Kasumi-1 (cell line): ENCODE measurements at places on chromosomes 6 and 20.

DNA sequence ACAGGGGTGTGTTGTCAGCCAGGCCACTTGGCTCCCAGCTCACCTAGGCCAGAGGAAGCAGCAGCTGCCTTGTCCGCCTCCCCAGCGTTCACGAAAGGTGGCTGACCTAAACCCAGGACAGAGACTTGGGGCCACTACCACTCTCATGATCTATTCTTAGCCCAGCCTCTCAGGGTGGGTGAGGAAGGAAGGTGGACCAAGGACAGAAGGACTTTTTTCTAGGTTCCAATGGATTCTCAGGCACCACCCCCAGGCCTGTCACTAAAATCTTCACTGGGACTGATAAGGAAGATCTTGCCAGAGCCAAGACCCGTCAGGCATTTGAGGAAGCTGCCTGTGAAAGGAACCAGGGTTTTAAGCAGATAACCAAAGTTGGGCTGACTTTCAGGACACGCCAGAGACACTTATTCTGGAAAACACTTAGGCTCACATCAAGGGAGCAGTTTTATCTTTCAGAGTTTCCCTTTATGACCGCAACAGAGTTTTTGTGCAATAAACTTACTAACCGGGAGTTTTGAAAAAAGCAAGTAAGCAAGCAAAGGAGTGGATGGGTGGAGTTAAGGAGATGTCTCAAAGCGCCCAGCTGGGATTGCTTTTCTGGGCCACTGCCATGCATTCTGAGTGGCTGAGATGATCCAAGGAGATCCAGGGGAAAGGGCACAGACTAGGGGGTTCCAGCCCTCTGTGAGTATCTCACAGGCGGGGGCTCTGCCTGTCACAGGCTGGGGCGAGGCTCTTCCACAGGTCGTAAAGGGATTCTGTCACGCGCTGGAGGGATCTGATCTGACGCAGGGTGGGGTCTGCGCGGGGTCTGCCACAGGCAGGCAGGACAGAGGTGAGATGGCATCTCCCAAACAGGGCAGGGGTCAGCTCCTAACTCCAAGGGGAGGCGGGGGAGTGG is 989 bp downstream of the FITM2 start:
- peak; percentile 14 for DNase-seq

DNA sequence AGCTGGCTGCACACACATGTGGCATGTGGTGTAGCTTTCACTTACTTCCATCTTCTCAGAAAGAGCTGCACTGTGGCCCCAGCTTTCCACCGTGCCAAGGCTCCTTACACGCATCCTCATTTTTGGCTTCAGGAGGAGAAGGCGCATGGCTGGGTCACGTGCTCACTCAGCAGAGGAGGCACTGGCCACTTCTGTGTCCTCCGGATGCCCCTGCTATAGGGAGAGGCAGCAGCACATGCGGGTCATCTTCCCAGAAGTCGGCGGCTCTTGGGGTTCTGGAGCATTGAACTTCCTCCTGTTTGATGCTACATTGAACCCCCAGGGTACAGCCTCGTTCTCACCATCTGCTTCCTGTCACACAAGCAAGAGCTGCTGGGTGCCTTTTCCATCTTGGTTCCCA is 111.3 kb downstream of the FAM120B start:
- DNase-seq = no peak

DNA sequence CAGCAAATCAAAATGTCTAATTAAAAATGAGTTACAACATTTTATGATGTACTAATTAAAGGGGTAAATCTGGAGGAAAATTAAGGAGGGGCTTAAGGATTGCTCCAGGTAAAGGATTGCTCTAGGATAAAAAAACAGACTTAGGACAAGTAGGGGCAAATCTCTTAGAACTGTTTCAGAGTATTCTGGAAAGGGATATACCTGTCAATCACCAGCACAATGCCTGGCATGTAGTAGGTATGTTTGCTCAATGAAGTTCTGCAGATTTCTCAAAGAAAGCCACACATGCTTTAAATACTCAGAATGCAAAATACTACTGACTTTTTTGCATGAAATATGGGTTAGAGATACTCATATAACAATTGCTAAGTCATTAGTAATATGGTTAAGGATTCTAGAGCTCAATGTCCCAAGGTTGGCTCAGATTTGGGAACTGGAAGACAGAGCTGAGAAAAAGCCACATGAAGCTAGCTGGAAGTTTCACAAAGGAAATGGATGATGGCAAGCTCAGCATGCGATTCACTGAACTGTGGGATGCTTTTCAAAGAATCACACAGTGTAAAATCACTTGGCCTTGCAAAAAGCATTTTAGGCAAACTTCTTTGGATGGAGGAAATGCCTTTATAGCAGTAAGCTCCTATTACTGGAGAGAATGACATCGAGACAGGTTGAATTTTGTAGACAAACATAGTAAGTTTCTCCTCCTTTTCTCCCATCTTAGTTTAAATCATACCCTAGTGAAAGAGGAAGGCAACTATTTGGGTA is 72.8 kb downstream of the MAP3K5 start:
- DNase-seq = no peak

DNA sequence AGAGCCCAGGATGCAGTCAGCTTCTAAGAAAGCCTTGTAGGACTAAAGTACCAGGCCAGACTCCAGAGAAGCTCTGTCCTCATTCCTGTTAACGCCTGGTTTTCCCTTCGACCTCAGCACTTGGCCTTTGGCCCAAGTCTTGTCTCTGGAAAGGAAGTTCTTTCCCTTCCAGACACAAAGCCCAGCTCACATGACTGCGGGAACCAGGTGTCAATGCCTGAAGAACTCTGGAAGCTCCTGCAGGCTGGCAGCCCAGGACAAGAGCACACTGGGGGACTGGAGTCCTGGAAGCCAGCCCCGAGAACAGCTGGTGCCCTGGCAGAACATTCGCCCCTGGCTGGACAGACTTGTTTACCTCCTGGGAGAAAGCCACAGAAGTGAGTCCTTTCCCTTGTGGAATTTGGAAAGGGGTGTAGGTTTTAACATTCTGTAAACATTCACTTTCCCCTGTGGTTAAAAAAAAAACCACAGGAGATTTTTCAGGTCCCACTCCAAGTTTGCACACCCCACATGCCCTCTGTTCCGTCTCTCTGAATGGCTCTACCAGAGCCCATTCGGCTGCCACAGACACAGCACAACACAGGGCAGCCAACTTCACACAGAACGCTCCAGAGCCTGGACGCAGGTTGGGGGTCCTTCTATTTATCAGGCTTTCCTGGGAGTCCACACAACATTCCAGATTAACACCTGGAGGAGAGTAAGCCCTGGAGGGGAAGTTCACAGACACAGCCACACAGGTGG is 18.1 kb downstream of the ACSS1 start:
- DNase-seq = no peak

DNA sequence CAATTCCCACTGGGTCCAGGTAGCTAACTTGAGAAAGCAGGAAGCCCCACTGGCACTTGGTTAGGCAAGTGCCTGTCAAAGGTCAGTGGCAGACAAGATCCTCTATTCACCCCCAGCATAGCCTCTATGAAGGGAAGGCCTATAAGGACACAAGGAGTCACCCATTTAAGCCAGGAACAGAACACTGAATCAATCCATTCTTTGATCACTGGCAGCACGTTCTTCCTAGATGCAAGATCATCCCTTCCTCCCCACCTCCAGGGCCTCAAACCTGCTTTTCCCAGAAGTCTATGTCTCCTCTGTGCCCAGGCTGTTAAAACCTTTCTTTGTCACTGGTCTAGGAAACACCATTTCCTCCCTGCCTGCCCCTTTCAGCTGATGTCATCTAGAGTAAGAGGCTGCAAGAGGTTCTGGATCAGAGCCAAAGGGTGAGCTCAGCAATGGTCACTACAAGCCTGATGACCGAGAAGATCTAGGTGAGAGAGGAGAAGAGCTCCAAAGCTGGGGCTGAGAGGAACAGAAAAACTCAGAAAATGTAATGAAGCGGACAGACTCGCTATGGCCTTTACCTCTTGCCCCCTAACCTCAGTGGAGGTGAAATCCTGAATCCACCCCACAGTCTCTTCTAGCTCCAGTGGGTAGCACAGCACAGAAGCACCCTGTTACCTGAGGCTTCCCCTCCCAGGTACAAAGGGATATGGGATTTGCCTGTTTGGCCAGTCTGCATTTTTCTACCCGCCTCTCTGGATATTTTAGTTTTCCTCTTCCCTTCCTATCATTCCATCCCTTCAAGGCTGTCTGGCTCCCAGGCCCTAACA is 1.8 kb downstream of the GTPBP2 start:
- DNase-seq = no peak

GRCh38 chr6:84979541-84979940 is 215.1 kb upstream of the TBX18 start:
- DNase-seq = no peak

DNA sequence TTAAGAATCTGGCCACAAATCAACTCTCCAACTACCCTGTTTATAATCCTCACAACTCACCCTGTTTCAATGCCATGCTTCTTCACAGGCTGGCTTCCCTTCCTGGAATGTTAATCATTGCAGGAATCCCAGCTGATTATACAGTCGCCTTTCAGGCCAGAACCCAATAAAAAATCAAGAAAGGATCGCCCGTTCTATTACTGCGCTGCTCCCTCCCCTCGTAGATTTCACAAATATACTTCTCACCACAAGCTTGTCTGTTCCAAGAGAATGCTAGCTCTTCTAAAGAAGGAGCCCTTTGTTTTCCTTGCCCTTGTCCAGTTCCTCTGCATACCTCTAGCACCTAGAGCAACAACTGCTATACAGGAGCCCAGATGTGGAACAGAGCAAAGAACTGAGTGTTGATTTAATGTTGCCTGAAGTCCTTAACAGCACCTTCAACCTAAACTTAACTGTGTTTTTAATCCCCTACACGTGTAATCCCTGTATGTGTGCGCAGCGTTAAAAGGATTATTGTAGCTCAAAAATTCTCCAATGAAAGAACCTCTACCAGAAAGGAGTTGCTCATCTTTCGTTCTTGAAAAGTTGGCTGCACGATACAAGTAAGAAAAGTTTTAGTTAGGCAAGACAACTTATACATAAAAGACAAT is 988 bp downstream of the ECHDC1 start:
- peak; percentile 18 for DNase-seq

- DNase-seq = no peak
These were observed 71.9 kb downstream of the GNAS-AS1 start for GRCh38 chr20:58778760-58779159.

- DNase-seq = no peak
These were observed 1.4 kb upstream of the TSPYL4 start for GRCh38 chr6:116255246-116255800.

DNA sequence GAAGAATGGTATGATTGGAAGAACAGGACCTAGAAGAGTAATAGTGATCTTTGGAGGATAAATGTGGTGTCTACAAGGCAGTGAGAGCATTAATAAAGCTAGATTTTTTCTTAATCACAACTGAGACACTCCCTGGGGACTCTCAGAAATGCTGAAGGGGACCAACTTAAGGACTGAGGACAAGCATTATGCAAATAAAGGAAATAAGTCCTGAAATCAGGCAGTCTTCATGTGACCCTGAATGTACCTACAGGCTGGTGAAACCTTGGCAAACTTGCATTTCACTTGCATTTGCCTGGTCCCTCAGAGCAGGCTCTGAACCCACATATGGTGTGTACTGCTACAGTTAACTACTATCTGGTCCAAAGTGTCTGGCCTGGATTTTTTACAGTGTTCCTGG is 19.3 kb upstream of the TTK start:
- DNase-seq = no peak

GRCh38 chr20:10713161-10713560 is 39.4 kb upstream of the JAG1 start:
- DNase-seq = no peak

DNA sequence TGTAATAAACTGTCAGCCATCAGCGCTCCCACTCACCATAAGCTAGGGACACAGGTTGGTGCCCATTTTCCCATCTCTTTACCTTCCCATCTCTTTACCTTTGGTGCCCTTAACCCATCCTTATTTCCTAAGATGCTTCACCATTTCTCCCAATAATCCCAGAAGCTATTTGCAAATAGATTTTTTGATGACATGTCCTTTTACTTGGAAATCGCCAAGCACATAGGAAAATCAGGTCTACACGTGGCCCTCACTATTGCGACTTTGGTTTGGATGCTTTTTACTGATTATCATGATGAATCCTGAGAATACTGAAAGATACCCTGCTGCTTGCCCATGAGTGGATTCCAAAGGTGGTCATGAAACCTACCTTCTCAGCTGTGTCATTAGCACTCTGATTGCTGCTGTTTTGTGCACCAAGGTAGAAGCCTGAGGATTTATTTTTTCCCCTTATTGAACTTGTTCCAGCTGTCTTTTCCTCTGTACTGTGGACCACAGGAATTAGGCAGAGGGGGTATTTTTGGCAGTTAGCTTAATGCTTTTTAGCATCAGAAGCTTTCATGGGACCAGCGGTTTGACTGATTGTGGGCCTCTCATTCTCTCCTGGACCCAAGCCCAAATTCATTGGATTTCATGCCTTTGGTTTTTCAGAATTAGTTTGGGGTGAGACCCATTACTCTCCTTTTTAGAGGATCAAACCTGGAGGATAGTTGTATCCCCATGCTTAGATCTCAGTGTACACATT is 229.6 kb upstream of the RIN2 start:
- no peak for DNase-seq

DNA sequence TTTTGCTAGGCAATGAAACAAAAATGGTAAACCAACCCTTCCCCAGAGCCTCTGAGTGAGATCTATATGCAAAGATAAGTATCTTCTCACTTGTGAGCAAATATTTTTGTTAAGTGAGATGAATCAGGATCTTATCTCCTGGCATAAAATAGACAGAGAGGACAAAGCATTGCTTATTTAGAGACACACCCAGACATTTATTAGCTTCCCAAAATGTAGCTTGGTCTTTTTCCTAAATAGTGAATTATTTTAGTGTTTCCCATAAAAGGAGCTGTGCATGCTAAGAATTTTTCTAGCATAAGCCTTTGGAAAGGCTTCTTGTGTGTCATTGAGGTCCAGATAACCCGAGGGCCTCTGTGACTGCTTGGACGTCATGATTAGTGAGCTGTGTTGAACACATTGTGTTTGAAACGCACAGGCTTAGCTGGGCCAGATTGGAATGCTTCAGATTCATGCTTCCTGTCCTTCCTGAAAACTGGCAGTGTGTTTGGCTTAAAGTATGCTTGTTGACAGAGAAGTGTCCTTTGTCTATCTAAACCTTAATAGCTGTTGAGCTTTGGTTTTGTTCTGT is 16.5 kb downstream of the MTHFD1L start:
- no peak for DNase-seq

- DNase-seq = peak; percentile 64
These were observed 5.5 kb upstream of the SOX4 start for GRCh38 chr6:21587961-21588480.

GRCh38 chr20:46423882-46424482 is 17.6 kb upstream of the ELMO2 start:
- no peak for DNase-seq

- no peak for DNase-seq
These were observed 516.7 kb upstream of the RNF217 start for GRCh38 chr6:124445581-124445980.

GRCh38 chr6:161044335-161044734 is 52.8 kb downstream of the MAP3K4 start:
- no peak for DNase-seq
